Hepatocyte (in vitro differentiated cells): ENCODE measurements at places on chromosomes 12 and 14. TPM values are rescaled to one million over a fixed set of nuclear protein-coding genes. Genes with fewer than 3 reads are reported as not detected.

The SART3 gene
- 41.0 and 60.4 TPM in 2 replicates for total RNA-seq

- no peaks in the 10 kb centered on the region for H3K27me3 ChIP-seq
- H3K27ac ChIP-seq = no peak overlapping the region
- peaks cover 6% of the 10 kb centered on the region for H3K4me1 ChIP-seq
- DNase-seq = no peak
- no peaks in the 10 kb centered on the region for H3K36me3 ChIP-seq
- no peak overlapping the region for H3K4me3 ChIP-seq
These were observed 44.7 kb upstream of the CHST11 start for GRCh38 chr12:104411826-104412641.

DNA sequence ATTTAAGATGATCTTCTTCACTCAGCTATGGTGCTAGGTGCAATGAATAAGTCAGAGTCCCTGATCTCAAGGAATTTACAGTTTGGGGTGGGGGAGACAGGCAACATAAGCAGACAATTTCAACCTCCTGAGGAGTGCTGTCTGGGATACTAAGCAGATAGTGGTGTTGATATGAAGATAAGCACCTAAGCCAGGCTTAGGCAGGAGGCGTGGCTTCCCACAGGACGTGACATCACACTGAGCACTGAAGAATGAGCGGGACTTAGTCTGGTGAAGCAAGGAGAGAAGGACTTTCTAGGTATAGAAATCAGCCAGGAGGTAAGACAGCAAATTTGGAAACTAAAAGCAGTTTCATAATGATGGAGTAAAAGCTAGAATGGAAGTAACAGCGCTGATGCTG lies 6.8 kb downstream of the PRPH start:
- H3K36me3 ChIP-seq = no peaks in the 10 kb centered on the region
- peak; percentile 26 for DNase-seq
- peaks cover 9% of the 10 kb centered on the region for H3K4me1 ChIP-seq
- H3K27me3 ChIP-seq = peaks cover 23% of the 10 kb centered on the region
- no peak overlapping the region for H3K27ac ChIP-seq

The ARHGEF25 gene
- total RNA-seq = 9.0 and 12.6 TPM in 2 replicates
